ENCODE measurements at places on chromosomes 5 and 9. TPM values are rescaled to one million over a fixed set of nuclear protein-coding genes. Genes with fewer than 3 reads are reported as not detected.

- no peak for DNase-seq
These were observed 1.9 kb upstream of the DAP start for GRCh38 chr5:10762776-10763500.

GRCh38 chr5:17118631-17119030 is 98.8 kb upstream of the BASP1 start:
- DNase-seq: no peak

The ESM1 gene
- not detected for total RNA-seq

DNA sequence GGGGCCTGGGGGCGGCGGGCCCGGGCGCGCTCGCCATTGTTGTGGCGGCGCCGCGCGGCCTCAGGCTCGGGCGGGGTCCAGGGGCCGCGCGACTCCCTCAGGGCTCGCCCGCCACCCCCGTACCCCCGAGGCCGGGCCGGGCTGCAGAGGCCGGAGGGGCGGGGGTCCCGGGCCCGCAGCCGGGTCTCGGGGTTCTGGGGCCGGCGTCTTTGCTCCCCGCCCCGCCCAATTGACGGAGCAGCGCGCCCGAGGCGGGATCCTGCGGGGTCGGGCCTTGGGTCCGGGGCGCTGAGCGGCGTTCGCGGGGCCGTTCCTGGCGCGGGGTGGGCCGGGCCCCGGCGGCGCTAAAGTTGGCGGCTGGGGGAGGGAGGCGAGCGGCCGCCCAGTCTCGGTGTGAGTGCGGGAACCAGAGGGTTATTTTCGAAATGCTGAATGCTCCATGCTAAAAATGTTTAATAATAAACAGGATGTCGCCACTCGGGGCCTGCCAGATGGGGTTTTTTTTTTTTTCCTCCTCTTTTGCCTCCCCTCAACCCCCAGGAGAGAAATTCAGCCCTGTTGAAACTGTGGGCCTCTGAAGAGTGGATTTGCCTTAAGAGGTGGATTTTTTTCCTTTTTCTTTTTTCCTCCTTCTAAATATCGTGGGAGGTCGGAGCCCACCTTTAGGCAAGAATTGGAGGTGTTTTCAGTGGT is 724 bp downstream of the PRRC2B start:
- peak; percentile 59 for DNase-seq

DNA sequence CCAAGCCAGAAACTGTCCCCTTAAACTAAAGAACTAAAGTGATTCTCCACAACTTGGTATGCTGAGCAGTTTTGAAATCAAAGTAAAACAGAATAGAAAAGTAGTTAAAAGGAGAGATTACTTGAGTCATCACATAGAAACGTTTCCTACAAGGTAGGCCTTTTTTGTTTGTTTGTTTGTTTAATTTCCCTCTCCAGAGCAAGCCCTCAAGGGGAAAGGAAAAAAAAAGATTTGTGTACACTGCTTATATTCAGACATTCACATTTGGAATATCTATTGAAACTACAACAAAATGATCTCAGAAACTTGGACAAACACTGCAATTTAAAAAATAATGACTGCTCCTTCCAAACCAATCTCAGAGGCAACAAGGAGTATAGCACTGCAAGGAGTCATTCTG is 304.7 kb upstream of the NREP start:
- no peak for DNase-seq

The MARVELD2 gene
- total RNA-seq: 31.4 TPM

DNA sequence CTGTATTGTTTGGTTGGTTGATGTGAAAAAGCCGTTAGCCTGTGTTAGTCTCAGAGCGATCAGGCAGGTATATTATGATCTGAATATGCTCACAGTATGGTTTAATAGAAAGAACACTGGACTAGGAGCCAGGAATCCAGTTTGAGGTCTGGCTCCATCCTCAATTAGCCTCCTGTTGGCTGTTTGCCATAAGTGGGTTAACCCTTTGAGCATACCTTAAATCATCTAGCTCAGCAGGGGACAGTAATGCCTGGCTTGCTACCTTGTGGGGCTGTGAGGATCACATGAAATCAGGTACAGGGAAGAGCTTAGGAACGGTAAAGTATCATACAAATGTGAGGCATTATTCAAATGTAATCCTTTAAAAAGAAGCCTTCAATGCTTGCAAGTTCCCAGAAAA is 104.7 kb downstream of the CMYA5 start:
- no peak for DNase-seq

DNA sequence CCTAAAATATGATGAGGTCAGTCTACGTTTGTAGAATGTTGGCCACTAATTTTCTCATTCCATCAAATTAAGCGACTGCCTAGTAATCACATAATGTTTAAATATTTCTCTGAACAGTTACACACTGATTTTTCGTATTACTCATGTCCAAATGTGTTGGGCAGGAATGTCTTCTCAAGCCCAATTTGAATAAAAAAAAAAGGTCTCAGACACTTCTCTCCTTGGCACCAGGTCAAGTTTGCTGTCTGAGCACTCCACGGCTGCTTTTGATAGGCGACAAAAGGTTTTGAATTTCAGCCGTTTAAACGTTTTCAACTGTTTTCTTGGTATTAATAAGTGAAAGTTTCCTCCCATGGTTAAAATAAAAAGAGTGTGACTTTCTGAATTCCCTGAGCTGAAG is 542.1 kb downstream of the IRX1 start:
- no peak for DNase-seq

- DNase-seq: no peak
These were observed 918.6 kb upstream of the DMAC1 start for GRCh38 chr9:8718121-8718725.

The GHR gene
- total RNA-seq: 0.19 TPM

The ANKRD18B gene
- total RNA-seq: 13.8 TPM

DNA sequence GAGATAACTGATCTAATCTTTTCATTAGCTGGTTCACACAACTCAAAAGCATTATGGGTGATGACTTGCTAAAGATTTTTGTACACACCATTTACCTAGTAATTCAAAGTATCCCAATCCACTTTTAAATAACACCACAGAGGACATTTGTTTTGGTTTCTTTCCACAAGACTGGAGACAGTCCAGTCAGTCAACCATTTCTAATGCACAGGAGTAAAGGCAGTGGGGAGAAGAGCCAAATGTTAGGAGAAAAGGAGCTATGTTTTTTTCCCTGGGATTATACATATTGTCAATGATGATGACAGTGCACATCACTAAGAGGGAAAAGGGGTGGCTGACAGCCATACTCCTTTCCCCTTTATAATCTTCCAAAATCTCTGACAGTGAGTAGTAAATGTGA is 240.9 kb downstream of the GABRB2 start:
- no peak for DNase-seq
